NT2/D1 (cell line): ENCODE measurements at places on chromosomes 12 and 14.

DNA sequence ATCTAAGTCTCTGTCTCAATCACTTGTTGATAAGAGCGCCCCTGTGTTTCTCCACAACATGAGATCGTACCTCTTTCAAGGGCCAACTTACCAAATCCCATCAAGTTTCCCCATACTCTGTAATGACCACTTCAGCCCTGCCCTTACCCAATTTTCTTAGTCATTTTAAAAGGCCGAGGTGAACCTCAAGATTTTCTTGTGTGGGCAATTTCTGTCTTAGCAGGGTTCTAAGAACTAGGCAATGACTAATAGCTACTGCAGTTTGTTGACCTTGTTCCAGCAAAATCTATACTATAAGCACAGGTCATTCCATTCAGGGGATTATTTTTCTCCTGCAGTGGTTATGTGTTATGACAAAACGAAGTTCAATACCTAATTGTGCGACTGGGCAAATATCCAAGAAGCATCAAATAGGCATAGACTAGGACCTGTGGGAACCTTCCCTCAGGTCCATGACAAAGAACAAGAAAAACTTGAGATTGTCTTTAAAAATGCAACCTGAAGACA lies 359.8 kb downstream of the PCNX1 start:
- DNase-seq = no peak

DNA sequence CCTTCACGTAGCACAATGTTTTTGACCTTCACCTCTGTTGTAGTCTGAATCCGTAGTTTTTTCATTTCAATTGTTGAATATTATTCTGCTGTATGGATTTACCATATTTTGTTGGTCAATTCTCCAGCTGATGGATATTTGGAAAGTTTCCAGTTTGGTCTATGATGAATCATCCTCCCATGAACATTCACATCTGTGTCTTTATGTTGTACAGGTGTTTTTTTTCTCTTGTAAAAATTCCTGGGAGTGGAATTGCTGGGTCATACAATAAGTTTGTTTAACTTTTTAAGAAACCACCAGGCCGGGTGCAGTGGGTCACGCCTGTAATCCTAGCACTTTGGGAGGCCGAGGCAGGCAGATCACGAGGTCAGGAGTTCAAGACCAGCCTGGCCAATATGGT lies 36.7 kb upstream of the GNG2 start:
- DNase-seq = no peak

DNA sequence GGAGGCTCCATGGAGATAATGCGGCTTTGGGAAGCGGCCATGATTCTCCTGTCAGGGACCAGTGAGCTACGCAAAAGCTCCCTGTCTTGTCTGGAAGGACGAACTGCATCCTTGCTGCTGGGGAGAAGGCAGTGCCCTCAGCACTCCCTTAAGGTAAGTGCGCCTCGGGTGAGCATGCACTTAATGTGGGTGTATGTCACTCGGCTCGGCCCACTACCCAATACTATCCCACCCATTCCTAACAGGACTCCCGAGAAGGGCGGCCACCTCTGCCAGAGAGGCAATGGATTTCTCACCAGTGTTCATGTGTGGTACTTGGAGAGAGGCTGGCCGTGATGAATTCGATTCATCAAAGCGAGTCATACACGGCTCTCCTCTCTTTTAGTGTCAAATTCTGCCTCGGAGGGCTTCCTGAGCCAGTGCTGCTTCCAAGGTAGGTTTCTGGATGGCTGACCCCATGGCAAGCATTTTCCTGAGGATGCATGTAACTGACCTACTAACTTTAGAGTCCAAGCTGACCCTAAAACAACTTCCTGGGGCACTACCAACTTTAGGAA lies 151.7 kb upstream of the RTL1 start:
- DNase-seq = no peak

- no peak for DNase-seq
Measured at GRCh38 chr14:88043529-88044443, 38.9 kb downstream of the GPR65 start.
